ENCODE measurements at places on chromosomes 7 and 10.
A peak's percentile ranks its signal among the peaks of the same experiment; 100 is the strongest.

- DNase-seq, result no peak
Observed at GRCh38 chr7:156400046-156400445, 240.5 kb upstream of the RNF32 start.

- no peak for DNase-seq
Observed at GRCh38 chr10:124375691-124376090, 43.0 kb downstream of the OAT start.

- DNase-seq, result no peak
Observed at GRCh38 chr7:104207348-104207730, 474 bp downstream of the ORC5 start.

- no peak for DNase-seq
Observed at GRCh38 chr7:128410451-128410753, 620 bp upstream of the IMPDH1 start.

GRCh38 chr7:74040101-74040790 lies 12.3 kb downstream of the ELN start:
- DNase-seq, result peak; percentile 35

- peak; percentile 0 for DNase-seq
Observed at GRCh38 chr10:55793024-55793423, 568.0 kb downstream of the ZWINT start.

DNA sequence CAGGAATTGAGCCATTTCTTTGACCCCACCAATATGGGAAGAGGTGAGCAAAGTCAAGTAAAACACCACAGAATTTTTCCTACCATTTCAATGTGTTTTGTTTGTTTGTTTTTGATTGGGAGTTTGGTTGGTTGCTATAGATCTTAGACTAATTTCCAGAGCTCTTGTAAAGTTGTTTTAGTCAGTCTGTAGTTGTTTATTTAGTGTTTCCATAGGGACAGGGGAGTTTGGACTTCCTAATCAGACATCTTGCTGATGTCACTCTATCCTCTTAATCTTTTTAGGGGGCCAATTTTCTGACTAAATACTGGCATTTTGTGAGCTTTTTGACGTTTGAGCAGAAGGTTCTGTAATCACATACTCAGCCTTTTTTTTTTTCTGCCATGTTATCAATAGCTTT lies 266.9 kb downstream of the ABCA13 start:
- DNase-seq, result no peak

GRCh38 chr7:739455-739982 lies 12.4 kb upstream of the PRKAR1B start:
- no peak for DNase-seq

- DNase-seq, result no peak
Observed at GRCh38 chr10:90800232-90800796, 57.5 kb downstream of the HTR7 start.

GRCh38 chr10:132464256-132465192 lies 67.5 kb downstream of the PWWP2B start:
- no peak for DNase-seq

DNA sequence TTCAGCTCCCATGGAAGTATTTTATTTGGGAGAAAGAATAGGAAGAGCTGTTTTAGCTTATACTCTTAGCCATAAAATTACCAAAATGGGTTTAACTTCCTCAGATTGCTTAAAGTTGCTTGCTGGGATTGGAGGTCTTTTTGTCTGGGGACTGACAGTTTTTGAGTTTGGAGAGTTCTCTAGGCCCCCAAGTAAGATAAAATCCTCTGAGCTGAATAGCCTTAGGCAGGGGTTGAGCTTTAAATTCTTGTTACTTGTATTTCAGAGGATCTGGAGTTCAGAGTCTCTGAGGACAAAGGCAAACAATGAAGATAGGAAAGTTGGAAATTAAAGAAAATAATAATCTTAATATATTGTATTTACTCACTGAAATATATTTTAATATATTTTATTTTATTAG lies 294.4 kb upstream of the DKK1 start:
- DNase-seq, result no peak

DNA sequence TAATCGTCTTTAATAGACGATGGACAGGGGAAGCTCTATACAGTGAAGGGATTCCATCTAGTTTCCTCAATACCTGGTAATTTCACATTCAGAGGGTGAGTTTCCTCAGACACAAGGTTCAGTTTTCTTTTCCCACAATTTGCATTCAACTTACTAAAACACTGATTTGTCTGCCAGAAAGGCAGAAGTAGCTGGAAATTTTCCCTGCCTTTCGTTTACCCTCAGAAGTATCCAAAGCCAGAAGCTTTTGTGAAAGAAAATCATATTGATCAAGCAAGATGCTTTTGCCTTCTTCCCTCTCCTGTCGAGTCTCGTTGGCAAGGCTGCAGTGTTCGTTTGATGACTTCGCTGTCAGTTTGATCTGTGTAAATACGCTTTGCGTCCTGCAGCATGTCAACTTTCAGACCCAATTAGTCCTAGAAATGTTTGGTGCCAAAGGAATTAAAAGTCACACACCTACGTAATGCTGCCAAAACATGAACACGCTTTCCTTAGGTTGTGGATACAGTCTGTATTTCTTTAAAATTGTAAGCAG lies 631.9 kb upstream of the FOXK1 start:
- DNase-seq, result no peak

- no peak for DNase-seq
Observed at GRCh38 chr10:132668048-132668394, 117.9 kb downstream of the NKX6-2 start.

- no peak for DNase-seq
Observed at GRCh38 chr7:142425281-142425680, 167.4 kb upstream of the PRSS58 start.

DNA sequence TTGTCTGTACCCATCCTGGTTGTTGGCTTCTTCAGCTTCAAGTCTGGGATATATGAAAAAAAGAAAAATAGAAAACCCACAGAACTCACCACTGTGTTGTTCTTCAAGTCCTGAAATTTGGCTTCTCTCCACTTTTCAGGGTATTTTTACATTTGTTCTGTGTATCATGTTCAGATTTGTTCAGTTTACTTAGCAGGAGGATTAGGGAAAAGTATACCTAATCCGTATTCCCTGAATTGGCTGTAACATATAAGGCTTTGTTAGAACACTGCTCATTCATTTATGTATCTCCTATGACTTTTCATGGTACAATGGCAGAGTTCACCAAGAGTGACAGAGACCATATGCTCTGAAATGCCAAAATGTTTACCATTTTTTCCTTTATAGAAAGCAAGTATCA lies 146.9 kb downstream of the PTN start:
- no peak for DNase-seq

DNA sequence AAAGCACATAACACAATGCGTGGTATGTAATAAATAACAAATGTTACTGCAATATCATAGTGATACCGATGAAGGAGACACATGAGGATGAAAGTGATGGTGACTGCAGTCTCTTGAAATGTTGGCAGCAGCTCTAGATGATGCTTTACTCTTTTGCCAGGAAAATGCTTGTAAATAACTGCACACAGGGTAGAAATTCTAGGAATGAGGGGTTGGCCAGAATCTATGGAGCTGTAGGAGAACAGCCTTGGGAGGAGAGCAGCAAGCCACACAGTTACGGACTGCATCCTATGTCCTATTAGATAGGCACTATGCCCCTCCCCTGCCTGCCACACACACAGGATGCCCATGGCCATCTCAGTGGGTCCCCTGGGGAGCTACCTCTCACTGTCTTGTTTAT lies 97.6 kb upstream of the GSDME start:
- peak; percentile 68 for DNase-seq

- no peak for DNase-seq
Observed at GRCh38 chr7:55046582-55047342, 27.9 kb downstream of the EGFR start.

DNA sequence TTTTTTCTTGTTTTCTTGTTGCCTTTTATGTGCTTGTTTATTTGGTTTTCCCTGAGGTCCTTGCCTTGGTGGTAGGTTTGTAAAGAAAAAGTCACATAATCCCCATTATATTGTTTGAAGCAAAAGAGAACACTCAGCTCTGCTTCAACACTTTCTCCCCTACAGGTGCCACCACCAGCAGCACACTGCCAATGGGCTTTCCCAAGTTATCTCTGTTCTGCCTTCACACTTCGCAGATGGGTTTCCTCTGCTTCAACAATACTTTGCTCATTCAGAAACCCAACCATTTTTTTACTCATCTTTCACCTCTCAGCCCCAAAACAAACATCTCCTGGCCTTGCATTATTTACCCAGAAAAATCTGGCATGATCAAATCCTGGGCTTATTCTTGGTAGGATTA lies 375.1 kb upstream of the TEX47 start:
- no peak for DNase-seq

DNA sequence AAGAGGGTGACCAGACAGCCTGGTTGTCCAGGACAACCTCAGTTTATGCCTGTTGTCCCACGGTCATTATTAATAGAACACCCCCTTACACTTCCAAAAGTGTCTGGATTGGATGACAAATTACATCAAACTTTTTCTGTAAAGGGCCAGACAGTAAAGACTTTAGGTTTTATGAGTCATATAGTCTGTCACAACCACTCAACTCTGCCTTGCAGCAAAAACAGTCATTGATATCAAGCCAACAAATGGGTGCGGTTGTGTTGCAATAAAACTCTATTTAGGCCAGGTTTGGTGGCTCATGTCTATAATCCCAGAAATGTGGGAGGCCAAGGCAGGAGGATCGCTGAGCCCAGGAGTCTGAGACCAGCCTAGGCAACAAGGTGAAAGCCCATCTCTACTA lies 66.7 kb upstream of the ATP6V0A4 start:
- peak; percentile 84 for DNase-seq

GRCh38 chr7:129368389-129368986 lies 65.7 kb upstream of the STRIP2 start:
- no peak for DNase-seq

DNA sequence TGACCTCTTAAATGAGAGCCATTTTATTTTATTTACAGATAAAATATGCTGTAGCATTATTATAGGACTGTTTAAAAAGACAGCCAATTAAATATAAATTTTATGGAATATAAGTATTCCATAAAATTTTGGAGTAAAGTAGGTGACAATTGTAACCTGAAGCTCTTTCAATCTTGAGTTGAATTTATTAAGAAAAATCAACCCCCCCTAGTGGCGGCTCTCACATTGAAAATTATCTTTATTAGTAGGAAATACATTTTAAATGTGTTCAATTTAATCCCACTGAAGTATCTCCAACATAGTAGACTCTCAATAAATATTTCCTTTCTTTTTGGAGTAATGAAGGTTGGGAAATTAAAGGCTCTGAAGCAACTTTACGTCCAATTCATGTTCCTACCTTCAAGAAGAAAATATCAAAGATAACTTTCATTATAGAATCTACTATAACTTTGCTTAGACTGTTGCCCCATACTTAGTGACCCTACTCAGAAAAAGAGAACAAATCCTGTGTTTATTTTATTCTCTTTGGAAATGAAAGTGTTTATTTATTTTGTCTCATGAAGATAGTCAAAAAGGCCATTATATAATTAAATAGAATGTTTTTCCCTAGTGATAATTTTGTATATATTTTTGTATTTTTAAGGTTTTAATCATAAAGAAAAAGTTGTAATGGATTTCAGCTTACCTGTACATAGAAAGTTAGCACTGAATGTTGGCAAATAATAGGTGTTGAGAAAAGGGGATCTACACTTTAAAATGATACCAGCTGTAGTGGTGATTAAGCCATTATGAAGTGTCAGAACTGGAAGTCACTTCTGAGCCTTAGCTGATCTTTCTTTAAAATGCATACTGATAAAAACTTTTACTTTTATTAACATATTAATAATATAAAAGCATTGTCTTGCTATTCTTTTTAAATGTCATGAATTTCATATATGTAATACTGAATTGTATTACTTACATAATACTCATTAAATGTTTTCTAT lies 3.3 kb downstream of the AHR start:
- no peak for DNase-seq
